ENCODE measurements at places on chromosomes 2 and 18. TPM values are rescaled to one million over a fixed set of nuclear protein-coding genes. Genes with fewer than 3 reads are reported as not detected.

The ZDBF2 gene
- total RNA-seq: 16.8 TPM

The NEU2 gene
- not detected for total RNA-seq

The MYOM1 gene
- total RNA-seq: 1.3 TPM

The STEAP3 gene
- total RNA-seq: 18.2 TPM

The MPHOSPH10 gene
- total RNA-seq: 18.1 TPM

The ALPI gene
- total RNA-seq: not detected

The STAT4 gene
- total RNA-seq: 2.0 TPM

The MYL1 gene
- not detected for total RNA-seq

The UGT1A6 gene
- 0.09 TPM for total RNA-seq

The TUBA4B gene
- total RNA-seq: not detected

The PCBP1 gene
- 25.8 TPM for total RNA-seq

The ZNF142 gene
- total RNA-seq: 7.7 TPM

The RAD51AP2 gene
- total RNA-seq: not detected

The HJURP gene
- 2.4 TPM for total RNA-seq

The SCYGR6 gene
- total RNA-seq: not detected

The ARHGAP25 gene
- 0.14 TPM for total RNA-seq

The IL1RL1 gene
- total RNA-seq: 0.14 TPM

The MAPK4 gene
- not detected for total RNA-seq

The SPC25 gene
- total RNA-seq: 0.28 TPM

The PPP3R1 gene
- total RNA-seq: 17.8 TPM

The PDCL3 gene
- total RNA-seq: 10.2 TPM

The SERPINB10 gene
- total RNA-seq: not detected

The CSRNP3 gene
- 0.57 TPM for total RNA-seq

The OSGEPL1 gene
- 5.0 TPM for total RNA-seq

The PDIA6 gene
- 485 TPM for total RNA-seq

The BOLL gene
- total RNA-seq: not detected

The RAB6D gene
- not detected for total RNA-seq

The TMEM185B gene
- total RNA-seq: 18.1 TPM

The ANTXR1 gene
- total RNA-seq: 262 TPM

The DGUOK gene
- total RNA-seq: 54.0 TPM

The REG3G gene
- not detected for total RNA-seq

The WNT10A gene
- not detected for total RNA-seq

The MFSD2B gene
- total RNA-seq: 0.28 TPM

The GORASP2 gene
- total RNA-seq: 38.5 TPM

The KCNE4 gene
- total RNA-seq: 43.9 TPM

The PRSS56 gene
- not detected for total RNA-seq

The SMYD1 gene
- total RNA-seq: not detected

The IL1A gene
- total RNA-seq: 2.3 TPM

The MOGAT1 gene
- total RNA-seq: not detected

The SCYGR8 gene
- not detected for total RNA-seq

The EHD3 gene
- 15.0 TPM for total RNA-seq

The ARHGEF33 gene
- 0.74 TPM for total RNA-seq

The BCL2 gene
- 2.2 TPM for total RNA-seq

The SS18 gene
- 87.3 TPM for total RNA-seq

The RFTN2 gene
- 10.5 TPM for total RNA-seq

The DCC gene
- total RNA-seq: not detected

The CCBE1 gene
- 21.7 TPM for total RNA-seq

The TMEFF2 gene
- 3.0 TPM for total RNA-seq

The RIT2 gene
- total RNA-seq: not detected

The EPHA4 gene
- total RNA-seq: 26.7 TPM

The LAMA3 gene
- 19.1 TPM for total RNA-seq

The STRN gene
- total RNA-seq: 10.5 TPM

The SLC11A1 gene
- 0.14 TPM for total RNA-seq

The LRRC30 gene
- not detected for total RNA-seq

All from smooth muscle cell of bladder (primary cell).